Ovary (tissue), 10 donors: ENCODE measurements at places on chromosomes 2 and 18.
A peak's percentile ranks its signal among the peaks of the same experiment; 100 is the strongest.

GRCh38 chr18:73766910-73767515 is 380.6 kb downstream of the FBXO15 start:
- DNase-seq = no peak

DNA sequence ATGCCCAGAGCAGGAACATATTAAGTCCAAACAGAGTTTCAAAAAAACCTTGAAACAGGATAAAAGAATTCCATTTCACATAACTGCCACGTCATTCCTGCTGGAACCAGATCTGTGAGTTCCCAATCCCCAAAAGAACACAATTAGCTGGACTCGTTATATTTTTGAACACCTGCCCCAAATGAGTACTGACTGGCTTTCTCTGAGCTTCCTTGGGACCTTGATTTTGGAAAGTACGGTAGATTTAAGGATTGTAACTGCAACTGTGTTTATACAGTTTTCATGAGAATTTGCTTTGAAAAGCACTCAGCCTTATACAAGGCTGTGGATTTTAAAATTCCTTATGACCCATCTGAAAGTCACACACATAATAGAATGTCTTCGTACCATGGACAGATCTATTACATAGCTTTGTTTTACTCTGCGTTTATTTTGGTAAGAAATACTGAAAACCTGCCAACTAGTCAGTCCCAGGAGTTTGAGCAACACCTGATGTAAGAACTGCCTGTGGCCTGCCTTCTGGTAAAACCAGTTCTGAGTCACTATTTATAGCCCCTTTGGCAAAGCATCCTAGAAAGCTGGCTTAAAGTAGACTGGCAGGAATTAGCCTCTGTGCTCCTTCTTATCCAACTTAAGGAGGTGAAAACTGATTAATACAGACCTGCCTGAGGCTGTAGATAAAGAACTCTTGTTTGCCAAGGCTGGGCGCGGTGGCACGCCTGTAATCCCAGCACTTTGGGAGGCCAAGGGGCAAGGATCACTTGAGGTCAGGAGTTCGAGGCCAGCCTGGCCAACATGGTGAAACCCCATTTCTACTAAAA is 48.1 kb downstream of the MERTK start:
- DNase-seq = peak; percentile 71

DNA sequence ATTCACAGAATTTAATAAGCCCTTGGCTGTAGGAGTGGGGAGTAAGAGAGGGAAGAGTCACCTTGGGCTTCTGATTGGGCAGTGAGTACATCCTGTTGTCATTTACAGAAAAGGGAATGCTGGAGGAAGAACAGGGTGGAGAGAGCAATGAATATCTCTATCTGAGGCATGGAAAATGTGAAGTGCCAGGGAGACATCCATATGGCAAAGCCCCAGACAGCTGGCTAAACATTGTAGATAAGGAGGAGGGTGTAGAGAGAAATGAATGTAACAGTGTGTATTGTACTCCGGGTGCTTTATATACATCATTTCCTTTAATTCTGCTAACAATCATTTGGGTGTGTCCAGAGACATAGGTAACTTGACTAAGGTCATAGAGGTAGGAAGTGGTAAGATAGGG is 103.5 kb downstream of the UPP2 start:
- DNase-seq = no peak

- no peak for DNase-seq
These were observed 117.7 kb downstream of the B3GNT2 start for GRCh38 chr2:62313449-62314227.

GRCh38 chr2:110130757-110131156 is 15.1 kb upstream of the MALL start:
- DNase-seq = no peak

DNA sequence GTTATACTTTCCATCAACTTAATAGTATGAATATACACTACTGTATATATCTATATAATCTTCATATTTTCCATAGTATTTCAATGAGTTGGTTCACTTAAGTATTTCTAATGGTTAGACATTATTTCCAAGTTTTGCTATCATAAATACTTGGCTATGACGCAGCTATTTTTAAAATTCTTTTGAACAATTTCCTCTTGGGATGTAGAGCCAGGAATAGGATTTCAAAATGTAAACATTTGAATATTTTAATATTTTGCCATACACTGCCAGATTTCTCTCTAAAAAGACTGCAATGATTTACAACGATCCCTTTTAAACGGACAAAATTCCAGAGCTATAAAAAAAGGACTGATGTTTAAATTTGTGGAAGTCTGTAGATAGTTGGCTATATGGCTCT is 95.6 kb downstream of the NUP35 start:
- no peak for DNase-seq

- DNase-seq = no peak
These were observed 112.5 kb downstream of the SETBP1 start for GRCh38 chr18:44793194-44793593.

DNA sequence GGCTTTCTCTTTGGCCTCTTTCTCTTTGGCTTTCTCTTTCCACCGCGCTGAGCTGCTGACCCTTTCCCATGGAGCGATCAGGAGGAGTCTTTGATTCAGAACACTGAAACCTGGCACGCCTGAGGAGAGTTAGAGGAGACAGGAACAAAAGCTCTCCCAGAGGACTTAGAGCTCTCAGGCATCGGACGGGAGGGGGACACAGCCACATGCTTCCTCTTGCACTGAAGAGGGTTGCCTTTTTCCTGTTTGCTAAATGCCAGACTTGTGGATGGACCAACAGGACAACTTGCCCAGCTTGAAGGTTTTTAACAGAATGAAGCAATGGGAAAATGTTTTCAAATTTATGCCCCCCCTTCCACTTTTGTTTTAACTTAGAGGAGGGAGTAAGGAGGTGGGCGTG is 3.6 kb upstream of the PTPN18 start:
- no peak for DNase-seq

- no peak for DNase-seq
These were observed 11.5 kb upstream of the GMCL1 start for GRCh38 chr2:69817729-69818501.

- DNase-seq = no peak
These were observed 218.4 kb downstream of the MREG start for GRCh38 chr2:215794829-215795546.

GRCh38 chr18:55064760-55065159 is 105.5 kb upstream of the CCDC68 start:
- DNase-seq = no peak

- no peak for DNase-seq
These were observed 32.2 kb downstream of the DOK6 start for GRCh38 chr18:69432847-69433246.

DNA sequence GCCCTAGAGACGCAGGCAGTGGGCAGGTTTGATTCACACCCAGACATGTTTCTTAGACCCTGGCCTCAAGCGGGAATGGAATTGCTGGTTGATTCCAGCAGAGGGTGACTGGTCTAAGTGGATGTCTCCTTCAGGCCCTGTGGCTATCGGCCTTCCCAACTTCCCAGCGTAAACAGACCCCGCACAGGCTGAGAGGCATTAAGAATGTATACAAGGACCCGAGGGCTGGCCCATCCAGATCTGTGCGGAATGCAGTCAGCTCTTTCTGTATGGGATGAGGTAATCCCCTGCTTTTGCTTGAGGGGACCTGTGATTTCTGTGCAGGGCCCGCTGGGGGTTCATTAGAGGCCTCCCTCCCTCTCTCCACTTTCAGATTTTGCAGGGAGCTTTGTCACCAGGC is 6.5 kb downstream of the ACKR3 start:
- no peak for DNase-seq

DNA sequence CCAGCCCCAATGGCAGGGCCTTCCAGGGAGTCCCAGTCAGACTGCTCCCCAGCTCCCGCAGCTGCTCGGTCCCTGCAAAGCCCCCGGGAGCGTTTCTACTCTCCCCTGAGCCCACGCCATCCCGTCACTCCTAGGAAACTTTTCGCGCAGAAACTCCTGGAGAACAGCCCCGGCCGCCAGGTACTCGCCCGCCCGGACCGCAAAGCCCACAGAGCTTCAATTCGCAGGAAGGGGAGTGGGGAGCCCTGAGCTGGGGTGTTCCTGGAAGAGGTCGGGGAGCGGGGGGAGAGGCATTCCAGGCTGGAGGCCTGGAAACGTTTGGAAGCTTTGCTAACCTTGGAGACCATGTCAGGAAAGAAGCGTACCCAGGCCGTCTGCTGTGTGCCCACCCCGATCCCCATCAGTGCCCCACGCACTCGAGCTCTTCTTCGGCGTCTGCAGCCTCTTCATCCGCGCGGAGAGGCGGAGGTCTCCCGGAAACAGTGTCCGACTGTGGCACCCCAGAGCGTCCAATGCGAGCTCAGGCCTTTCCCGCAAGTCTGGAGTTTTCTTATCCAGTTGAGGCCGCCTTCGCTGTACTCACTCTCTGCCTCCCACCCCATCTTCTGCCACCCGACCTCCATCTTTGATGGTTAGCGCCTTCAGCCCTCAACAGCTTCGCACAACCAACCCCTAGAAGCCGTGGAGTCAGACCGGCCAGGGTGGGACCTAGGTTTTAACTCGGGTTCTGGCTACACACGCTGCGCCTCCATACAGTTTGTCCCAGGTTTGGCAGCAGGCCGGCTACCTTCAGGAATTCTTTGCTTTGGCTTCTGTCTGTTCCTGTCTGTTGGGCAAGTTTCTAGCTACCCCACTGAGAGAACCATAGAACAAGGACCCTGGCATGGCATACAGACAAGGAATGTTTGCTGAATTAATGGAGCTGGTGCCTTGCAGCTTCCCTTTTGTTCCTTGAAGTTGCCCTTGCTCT is 3.7 kb downstream of the PCGF1 start:
- no peak for DNase-seq

- no peak for DNase-seq
These were observed 86.4 kb upstream of the MCFD2 start for GRCh38 chr2:47002031-47002430.

- peak; percentile 3 for DNase-seq
These were observed 81.7 kb downstream of the SEPTIN10 start for GRCh38 chr2:109531896-109532727.

DNA sequence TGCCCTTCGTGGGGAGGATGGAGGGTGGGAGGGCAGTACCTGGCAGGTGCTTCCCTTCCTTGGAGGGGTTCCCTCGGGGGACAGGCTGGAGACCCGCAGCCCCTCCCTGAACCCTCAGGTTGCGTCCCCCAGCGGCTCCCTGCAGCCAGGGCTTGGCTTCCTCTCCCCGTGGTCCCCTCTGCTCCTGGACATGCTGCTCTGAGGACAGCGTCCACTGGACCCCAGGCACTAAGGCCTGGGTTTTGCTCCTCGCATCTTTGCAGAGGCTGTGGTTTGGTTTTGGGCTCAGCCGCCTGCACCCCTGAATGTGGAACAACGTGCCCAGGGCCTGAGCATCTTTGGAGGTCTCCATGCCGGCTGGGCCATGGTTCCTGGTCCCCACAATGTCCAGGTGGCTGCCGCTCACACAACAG is 133.5 kb downstream of the PTGR3 start:
- no peak for DNase-seq

DNA sequence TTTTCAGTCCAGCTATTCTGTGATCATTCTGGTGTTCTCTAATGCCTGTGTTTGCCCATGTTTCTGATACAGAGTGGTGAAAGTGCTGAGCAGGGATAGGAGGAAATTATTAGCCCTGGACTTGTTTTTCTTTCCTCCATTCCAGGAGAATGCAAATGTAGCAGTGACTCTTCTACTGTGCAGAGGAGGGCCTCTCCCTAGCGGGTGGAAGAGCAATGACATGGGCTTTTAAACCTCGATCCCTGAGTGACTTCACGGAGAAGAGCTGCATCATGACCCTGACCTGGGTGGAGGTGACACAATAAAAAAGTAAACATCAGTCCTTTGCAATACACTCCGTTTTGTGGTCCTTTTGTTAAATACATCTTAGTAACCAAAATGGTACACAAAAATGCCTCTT is 68.0 kb upstream of the NETO1 start:
- no peak for DNase-seq

DNA sequence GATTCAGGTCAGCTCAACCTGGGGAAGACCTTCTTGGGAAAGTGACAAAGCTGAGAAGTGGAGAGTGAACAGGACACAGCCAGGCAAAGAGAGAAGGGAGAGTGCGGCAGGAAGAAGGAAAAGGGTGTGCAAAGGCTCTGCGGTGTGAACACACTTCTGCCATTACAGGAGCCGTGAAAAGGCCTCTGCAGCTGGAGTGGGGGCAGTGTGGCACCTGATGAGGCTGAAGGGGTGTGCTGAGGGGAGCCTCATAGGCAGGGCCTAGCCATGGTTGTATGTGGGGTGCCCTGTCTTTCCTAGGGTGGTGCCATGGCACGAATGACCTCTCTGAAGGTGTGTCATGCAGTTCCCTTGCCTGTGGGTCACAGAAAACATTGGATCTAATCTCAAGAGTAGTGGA is 347.6 kb downstream of the CYRIA start:
- DNase-seq = no peak

- no peak for DNase-seq
These were observed 322.1 kb upstream of the CHAC2 start for GRCh38 chr2:53445383-53446070.

- DNase-seq = no peak
These were observed 60.4 kb downstream of the BOD1L2 start for GRCh38 chr18:57207124-57207916.

GRCh38 chr2:230925443-230925878 is 419 bp upstream of the GPR55 start:
- DNase-seq = no peak

DNA sequence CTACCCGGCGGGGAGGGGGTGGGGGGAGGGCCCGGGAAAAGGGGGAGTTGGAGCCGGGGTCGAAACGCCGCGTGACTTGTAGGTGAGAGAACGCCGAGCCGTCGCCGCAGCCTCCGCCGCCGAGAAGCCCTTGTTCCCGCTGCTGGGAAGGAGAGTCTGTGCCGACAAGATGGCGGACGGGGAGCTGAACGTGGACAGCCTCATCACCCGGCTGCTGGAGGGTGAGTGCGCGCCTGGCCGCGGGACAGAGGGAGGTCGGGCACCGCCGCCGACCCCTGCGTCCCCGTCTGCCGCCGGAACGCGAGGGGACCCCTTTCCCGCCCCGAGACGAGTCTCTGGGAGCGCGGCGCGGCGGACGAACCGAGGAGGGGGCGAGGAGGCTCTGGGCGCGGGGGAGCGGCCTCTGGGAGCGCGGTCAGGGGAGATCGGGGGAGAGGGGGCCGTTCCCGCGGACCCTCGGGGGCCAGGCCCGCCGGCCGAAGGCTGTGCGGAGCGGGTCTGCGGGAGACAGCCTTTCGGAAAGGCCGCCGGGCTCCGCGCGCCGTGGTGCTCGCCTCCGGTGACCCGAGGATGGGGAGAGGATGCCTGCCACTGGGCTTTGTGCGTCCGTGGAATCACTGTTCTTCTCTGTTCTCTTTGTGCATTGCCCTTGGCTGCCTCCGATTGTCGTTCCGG is 463 bp downstream of the PPP1CB start:
- peak; percentile 41 for DNase-seq

- no peak for DNase-seq
These were observed 439.1 kb downstream of the TSN start for GRCh38 chr2:122194546-122194945.

GRCh38 chr2:224734949-224735348 is 18.8 kb upstream of the CCDC195 start:
- DNase-seq = no peak

GRCh38 chr2:99822474-99823207 is 319.7 kb downstream of the AFF3 start:
- no peak for DNase-seq

- no peak for DNase-seq
These were observed 17.4 kb downstream of the PLEKHB2 start for GRCh38 chr2:131122496-131122895.

GRCh38 chr2:200609028-200609614 is 23.3 kb downstream of the AOX1 start:
- DNase-seq = no peak

GRCh38 chr2:73993376-73993775 is 8.7 kb downstream of the TET3 start:
- DNase-seq = no peak

- no peak for DNase-seq
These were observed 163.5 kb downstream of the GLI2 start for GRCh38 chr2:120898961-120899750.
